GOT3 (cell line): ENCODE measurements at places on chromosomes 4 and X.

- DNase-seq, result no peak
Measured at GRCh38 chr4:71442336-71442735, 103.5 kb downstream of the SLC4A4 start.

- DNase-seq, result no peak
Measured at GRCh38 chr4:115883231-115883630, 769.8 kb upstream of the NDST4 start.

- DNase-seq, result no peak
Measured at GRCh38 chr4:99654361-99654761, 3.3 kb downstream of the C4orf54 start.

DNA sequence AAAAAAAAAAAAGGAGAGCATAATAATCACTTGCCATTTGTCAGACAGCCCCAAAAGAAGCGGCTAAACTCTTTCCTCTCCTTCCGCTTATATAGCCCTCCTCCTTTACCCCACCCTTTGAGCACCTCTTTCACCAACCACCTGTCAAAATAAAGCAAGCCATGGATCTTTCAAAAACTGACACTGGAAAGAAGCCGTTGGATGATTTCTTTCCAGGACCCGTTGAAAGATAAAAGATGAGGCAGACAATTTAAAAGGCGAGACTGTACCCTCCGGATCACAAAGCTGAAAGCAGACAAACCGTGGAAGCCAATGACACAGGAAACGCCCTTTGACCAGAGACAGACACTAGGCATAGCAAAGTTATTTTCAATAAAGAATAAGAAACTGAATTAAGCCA is 22.6 kb downstream of the GPC4 start:
- DNase-seq, result no peak

DNA sequence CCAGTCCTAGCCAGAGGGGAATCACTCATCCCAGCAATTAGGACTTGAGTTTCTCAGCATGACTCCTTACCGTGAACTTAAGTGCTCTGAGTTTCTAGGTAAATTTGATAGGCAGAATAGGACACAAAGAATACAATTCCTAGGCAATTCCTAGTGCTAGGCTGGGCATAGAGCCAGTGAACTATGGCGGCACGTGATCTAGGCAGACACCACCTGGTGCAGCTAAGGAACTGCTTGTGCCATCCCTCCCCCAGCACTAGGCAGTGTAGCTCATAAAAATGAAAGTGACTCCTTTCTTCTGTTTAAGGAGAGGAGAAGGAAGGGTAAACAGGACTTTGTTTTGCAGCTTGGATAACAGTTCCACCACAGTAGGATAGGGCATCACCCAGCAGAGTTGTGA is 736.3 kb upstream of the PCDH7 start:
- no peak for DNase-seq

- DNase-seq, result no peak
Measured at GRCh38 chr4:128913228-128913627, 103.7 kb downstream of the JADE1 start.

- DNase-seq, result no peak
Measured at GRCh38 chr4:180598281-180598680, 1644.9 kb upstream of the TENM3 start.

DNA sequence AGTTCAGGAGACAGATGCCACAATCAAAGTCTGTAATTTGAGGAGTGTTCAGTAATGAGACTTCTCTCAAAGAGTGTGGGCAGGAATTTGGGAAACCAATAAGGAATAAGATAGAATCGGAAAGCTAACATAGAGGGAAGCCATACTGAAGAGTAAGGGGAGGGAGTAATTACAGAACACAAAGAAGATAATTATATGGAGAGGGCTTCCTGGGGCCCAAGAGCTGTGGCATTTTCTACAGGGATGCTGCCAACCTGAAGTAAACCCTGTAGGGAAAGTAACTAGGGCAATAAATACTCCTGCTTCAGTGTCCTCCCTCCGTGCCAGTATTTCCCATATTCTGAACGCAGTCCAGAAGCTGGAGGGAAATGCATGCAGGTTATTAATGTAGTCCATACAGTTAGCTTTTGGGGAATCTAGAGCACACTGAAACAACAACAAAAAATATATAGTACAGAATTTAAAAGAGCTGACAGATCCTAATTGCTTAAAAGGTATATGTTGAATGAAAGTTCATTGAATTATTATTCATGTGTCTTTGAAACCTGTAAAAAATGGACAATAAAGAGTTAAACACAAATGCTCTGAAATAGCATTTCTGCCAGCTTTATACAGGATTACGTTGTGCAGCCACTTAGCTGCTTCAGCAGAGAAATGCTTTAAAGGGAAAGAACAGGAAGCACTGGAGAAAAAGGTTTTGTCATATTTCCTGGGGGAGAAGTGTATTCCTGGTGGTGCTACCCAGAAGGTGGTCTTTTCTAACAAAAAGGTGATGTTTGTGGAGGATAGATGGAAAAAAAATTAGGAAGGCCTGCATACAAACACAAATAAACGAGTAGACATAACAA is 48.0 kb downstream of the CXXC4 start:
- no peak for DNase-seq

GRCh38 chrX:65866146-65866545 is 173.7 kb downstream of the VSIG4 start:
- no peak for DNase-seq

DNA sequence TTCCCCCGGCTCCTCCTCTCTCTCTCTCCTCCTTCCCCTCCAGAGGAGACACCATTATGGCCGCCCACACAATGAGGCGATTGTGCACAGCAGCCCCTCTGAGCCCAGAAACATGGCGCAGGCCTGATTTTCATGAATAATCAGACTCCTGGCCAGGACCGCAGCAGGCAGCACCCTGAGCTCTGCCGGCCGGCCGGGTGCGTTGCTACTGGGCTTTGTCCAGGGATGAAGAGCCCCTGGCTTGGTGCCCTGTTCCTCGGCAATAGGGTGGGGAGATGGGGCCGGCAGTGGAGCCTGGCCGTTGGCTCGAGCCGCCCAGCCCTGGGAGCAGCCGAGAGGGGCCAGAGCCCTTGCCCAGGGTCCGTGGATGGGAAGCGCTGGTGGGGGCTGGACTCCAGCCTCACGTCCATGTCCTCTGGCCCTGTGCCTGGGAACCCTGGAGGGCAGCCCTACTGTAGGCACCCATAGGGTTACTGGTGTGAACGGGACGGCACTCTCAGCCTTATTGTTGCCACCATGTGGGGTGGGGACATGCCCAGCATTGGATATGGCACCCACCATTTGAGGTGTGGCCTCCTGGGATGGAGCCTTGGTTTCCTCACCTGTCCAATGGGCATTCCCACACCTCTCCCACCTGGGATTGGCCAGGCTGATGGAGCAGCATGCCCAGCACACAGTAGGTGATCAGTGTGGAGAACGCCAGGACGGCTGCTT is 103.0 kb downstream of the SORCS2 start:
- DNase-seq, result no peak

GRCh38 chrX:53711436-53711835 is 24.9 kb upstream of the HUWE1 start:
- DNase-seq, result no peak

DNA sequence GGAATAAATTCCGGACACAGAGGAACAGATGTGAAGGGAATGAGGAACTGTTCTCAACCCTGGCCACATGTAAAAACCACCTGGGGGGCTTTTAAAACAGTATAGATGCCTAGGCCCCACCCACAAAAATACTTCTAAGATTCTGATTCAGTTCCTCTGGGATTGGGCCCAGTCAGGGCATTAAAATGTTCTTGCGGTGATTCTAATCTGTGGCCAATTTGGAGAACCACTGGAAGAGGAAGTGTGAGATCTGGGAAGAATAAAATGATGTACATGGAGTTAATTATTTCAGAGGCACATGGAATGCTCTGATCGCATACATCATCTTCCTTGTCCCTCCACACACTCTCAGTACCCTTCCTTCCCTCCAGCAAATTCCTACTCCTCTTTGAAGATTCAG is 192.2 kb downstream of the APBB2 start:
- no peak for DNase-seq

DNA sequence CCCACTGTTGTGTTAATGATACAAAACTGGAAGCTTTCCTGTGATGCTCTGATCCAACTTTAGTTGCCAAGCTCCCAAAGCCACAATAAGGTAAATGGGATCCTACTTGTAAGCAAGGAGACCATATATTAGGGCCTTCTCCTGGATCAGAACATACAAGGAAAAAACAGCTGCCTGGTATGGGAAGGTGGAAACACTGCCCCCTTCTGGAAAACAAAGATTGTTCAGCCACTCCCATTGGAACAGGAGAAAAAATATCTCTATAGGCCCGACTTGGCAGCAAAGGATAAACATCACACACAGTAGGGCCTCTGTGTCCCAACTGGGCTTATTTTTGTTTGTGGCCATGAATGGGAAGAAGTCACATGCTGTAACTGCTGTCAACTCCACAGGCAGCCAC is 166.5 kb downstream of the TBX22 start:
- DNase-seq, result no peak

DNA sequence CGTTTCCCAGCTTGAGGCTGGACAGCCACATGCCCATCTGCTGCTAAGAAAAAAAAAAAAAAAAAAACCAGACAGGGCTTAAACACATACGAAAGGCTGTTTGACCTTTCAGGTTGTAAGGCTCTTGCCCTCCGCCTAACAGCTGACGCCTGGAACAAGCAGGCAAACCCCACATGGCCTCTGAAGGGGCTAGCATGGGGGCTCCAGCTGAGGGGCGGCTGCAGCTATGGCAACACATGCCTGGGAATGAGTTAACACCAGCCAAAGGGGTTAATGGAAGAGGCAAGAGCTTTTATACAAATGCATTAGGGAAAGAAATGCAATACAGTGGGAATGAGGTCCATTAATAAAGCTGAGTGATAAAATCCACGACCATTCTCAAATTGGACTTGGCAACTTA is 183.6 kb downstream of the ENOX2 start:
- DNase-seq, result no peak

DNA sequence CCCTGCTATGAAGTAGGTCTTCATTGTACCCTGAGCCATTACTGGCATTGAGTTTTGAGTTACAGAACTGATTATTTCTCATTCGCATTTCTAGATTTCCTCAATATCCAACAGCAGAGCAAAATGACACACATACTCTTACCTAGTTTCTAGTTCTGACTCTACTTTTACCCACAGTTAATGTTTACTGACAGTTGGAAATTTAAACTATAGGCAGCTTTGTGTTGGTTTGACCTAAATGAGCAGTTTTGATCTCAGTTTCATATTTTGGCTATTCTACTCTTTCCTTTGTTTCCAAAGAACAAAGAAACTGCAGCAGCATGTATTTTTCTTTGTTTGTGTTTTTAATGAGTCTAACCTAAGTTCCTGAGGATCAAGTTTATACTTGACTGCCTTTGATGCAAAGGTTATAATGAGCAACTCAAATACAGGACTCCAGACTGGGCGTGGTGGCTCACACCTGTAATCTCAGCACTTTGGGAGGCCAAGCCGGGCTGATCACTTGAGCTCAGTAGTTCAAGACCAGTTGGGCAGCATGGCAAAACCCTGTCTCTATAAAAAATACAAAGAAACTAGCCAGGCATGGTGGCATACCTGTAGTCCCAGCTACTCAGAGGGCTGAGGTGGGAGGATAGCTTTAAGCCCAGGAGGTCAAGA is 30.4 kb downstream of the TXK start:
- no peak for DNase-seq

- DNase-seq, result no peak
Measured at GRCh38 chr4:26050212-26050643, 136.2 kb downstream of the SMIM20 start.

- no peak for DNase-seq
Measured at GRCh38 chrX:119015407-119016237, 41.2 kb downstream of the LONRF3 start.

- no peak for DNase-seq
Measured at GRCh38 chrX:140432346-140433175, 72.3 kb downstream of the SOX3 start.

DNA sequence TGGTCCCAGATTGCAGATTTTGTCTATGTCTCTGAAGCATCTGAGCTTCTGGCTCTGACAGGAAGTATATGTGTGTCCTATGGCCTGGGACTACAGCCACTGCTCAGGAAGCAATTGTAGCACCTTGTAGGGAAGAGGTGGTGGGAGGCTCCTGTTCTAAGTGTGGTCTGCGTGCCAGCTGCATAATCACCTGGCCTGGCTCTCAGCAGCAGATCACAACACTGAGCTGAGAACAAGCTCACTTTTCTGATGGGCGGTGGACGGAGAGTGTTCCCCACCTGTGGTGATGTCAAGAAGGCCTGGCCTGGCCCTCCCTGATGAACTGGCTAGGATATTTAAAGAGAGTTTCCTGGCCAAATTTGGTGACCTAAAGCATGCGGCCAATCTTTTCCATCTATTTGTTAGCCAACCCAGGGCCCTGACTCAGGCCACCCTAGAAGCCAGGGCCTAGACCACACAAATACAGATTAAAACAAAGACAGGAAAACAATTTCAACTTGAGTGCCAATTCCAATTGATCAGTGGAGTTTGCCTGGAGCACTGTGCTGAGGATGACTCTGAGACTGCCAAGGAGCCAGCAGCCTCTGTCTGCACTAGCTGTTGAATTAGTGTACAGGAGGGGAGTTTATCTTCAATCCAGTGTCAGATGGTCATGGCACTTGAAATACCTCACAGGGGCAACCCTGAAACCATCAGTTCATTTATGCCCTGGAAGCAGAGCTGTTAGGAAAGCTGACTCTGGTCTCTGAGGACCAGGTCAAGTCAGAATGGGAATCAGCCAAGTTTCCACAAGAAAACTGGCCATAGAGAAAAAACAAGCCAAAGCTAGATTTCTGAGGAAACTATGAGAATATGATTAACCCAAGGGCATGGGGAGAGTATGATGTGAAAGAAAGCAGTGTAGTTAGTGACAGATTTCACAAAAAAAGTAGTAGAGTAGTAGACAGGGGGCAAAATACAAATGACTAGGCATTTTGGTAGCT is 47.4 kb downstream of the PRDM5 start:
- DNase-seq, result no peak

DNA sequence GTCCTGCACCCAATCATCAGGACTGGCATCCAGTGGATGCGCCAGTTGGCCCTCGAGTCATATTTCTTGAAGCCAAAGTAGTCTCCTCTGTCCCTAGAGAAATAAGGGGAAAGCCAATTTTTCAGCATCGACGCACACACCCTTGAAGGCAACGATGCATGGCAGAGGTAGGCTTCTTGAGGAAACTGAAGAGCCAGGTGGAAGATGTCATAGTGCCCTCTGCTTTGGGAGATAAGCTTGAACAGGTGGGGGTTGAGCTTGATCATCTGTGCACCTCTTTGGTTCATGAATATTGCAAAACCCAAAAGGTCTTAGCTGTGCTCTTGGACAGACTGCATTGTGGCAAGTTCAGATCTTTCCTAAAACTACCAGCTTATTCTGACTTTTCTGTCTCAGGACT is 34.6 kb upstream of the WDR1 start:
- no peak for DNase-seq
